Bronchial smooth muscle cell (primary cell): ENCODE measurements at places on chromosomes 3 and 15. TPM values are rescaled to one million over a fixed set of nuclear protein-coding genes. Genes with fewer than 3 reads are reported as not detected.

Gene SLC28A1
- total RNA-seq, result not detected in 2 replicates

Gene EXOSC7
- total RNA-seq, result 60.8 and 62.1 TPM in 2 replicates

Gene SIAH2
- 9.9 and 10.6 TPM in 2 replicates for total RNA-seq

Gene TTLL13
- total RNA-seq, result 0.09 and 0.16 TPM in 2 replicates

Gene ITPKA
- 5.2 TPM in 2 replicates for total RNA-seq

Gene GOLGA6L1
- not detected in 2 replicates for total RNA-seq

Gene PRTG
- total RNA-seq, result 0.47 and 1.2 TPM in 2 replicates

Gene CACNA2D3
- 0.16 TPM in 1 of 2 replicates, not detected in the other for total RNA-seq

Gene TGFBR2
- total RNA-seq, result 75.4 and 110 TPM in 2 replicates

Gene CCR4
- not detected in 2 replicates for total RNA-seq

Gene FNDC3B
- 52.3 and 64.4 TPM in 2 replicates for total RNA-seq

Gene MEIS2
- 42.6 and 119 TPM in 2 replicates for total RNA-seq

Gene FSTL1
- 526 and 654 TPM in 2 replicates for total RNA-seq

Gene SERPINI2
- total RNA-seq, result not detected in 2 replicates

Gene ADAMTS7
- total RNA-seq, result 1.1 and 4.1 TPM in 2 replicates

Gene MESP2
- 0.52 and 1.9 TPM in 2 replicates for total RNA-seq

Gene STRIT1
- total RNA-seq, result not detected in 2 replicates
